RPMI8226 (cell line): ENCODE measurements at places on chromosomes 12 and 14.

GRCh38 chr12:100953217-100953616 lies 158.6 kb downstream of the ANO4 start:
- peak; percentile 32 for DNase-seq

DNA sequence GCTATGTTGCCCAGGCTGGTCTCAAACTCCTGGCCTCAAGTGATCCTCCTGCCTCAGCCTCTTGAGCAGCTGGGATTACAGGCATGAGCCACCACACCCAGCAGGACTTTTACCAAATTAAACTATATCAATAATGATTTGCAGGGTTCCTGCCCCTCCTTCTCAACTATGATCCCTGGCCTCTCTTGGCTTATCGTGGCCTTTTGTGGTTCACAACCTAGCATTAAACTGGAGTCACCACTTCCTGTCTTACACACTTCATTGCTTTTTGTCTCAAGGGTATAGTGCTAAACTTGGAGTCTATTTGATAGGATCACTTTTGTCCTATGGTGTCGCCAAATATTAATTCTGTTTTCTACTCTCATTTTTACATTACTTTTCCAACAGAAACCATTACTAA lies 64.5 kb downstream of the SEC23A start:
- no peak for DNase-seq

DNA sequence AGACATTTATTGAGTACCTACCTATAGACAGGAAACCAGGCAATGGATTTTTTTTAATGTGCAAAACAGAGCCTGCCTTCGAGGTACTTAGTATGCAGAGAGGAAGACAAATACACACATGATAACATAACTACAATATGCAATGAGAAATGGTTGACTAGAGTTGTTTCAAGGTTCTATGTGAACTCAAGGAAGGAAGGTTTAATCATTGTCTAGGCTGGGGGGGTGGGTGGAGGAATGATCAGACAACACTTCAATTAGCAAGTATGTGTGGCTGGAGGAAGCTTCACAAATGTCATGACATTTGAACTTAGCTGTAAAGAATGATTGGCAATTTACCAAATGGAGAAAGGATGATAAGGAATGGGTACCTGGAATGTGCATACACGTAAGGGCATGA lies 985.3 kb downstream of the FLRT2 start:
- DNase-seq = no peak

- no peak for DNase-seq
Observed at GRCh38 chr12:109710747-109711595, 2.7 kb upstream of the FAM222A start.

DNA sequence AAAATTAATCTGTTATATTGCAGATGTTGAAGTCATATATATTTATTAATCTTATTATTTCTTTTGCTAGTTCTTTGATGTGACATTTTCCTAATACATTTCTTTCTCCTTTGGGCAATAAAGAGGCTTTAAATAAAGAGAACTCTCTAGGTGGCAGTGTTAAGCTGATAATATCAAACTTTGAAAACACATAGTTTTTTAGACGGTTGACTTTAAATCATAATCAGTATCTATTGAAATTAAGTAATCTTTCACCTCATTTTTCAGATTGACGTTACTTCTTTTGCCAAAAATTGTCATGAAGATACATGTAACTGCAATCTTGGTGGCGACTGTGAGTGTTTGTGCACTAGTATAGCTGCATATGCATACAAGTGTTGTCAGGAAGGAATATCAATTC lies 130.8 kb upstream of the PTPRQ start:
- DNase-seq = no peak

DNA sequence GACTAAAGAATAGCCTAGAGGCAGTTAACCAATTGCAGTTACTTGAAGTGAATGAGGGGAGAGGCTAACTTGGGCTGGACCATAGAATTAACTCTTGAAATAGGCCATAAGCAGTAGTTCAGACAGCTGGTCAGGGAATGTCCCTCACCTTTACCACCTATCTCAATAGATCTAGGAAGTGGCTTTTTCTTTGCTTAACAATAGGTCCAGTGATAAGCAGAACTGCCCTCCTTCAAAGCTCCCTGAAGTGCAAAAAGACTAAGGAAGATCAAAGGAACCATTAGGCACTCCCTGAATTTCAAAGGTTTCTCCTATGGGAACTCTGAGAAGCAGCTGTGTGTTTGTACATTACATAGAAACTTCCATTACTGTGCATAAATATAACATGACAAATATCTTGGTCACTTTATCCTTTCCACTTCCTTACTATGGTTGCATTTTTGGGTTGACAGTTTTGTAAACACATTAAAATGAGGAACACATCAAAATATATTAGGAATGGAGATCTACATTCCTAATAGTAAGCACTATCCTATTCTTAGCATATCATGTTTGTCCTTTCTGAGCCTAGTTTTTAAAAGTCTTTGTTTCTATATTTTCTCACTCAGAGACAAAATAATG lies 7.2 kb upstream of the NAA30 start:
- no peak for DNase-seq

DNA sequence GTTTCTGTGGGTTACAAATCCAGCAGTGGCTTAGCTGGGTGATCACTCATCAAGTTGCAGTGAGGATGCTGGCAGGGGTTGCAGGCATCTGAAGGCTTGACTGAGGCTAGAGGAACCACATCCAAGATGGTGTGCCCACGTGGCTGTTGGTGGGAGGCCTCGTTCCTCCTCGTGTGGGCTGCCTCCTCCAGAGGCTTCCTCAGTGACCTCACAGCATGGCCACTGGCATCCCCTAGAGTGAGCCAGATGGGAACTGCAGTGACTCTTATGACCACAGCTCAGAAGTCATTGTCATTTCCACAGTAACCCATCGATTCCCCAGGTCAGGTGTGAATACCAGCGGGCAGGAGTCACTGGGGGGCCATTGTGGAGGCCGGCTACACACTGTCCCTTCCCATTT lies 17.8 kb downstream of the AACS start:
- DNase-seq = no peak

GRCh38 chr12:75087654-75088053 lies 122.0 kb downstream of the KCNC2 start:
- DNase-seq = no peak

GRCh38 chr14:61563880-61564617 lies 131.3 kb upstream of the HIF1A start:
- DNase-seq = no peak

GRCh38 chr12:124938587-124938986 lies 24.1 kb upstream of the UBC start:
- DNase-seq = peak; percentile 50

GRCh38 chr12:89571491-89572195 lies 45.8 kb upstream of the POC1B start:
- DNase-seq = no peak

- DNase-seq = peak; percentile 91
Observed at GRCh38 chr12:52217223-52217622, 15.8 kb upstream of the KRT7 start.

GRCh38 chr14:74867673-74868072 lies 8.3 kb downstream of the PROX2 start:
- no peak for DNase-seq

- DNase-seq = no peak
Observed at GRCh38 chr12:66002812-66003211, 127.7 kb downstream of the LLPH start.

DNA sequence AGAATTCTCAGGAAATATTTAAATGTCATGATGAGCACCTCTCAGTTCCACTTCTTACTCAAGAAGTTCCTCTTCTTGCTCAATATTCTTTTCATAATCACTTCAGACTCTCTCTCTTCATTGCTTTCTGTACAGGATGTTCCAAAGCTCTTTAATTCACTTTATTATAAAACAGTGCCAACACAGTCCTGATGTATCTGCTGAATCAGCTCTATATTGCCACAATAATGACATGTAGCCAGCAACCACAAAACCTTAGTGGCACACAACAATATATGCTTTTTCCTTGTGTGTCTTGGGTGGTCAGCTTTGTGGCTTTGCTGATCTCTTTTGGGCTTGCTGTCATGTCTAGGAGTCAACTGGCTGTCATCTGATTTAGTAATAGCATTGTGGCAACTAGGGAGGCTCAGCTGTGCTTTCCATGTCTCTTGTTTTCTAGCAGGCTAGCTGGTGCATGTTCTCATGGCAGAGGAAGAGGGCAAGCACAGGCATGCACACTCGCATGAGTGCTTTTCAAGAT lies 52.8 kb upstream of the SLC2A13 start:
- no peak for DNase-seq

DNA sequence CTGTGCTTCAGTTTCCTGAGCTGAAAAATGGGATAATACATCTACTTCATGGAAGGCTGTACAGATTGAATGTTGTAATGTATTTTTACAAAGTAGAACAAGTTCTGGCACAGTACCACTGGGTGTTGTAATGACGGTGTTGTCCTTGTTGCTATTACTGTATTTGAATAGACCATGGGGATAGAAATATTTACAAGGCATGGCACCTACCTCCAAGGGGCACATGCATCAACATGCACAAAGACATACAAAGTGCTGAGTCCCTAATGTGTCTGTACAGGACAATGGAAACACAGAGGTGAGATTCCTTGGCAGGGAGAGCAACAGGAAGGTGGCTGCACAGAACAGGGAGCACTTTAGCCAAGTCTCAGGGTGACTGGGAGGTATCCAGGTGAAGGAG lies 930.6 kb upstream of the TMEM132C start:
- DNase-seq = no peak

DNA sequence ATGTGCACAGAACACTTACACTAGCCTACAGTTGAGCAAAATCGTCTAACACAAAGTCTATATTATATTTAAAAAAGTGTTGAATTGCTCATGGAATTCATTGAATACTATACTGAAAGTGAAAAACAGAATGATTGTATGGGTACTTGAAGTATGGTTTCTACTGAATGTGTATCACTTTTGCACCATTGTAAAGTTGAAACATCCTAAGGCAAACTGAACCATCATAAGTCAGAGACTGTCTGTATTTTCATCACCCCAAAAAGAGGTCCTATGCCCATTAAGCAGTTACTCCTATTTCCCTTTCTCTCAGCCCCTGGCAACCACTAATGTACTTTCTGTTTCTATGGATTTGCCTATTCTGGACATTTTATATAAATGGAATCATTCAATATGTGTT lies 4.4 kb upstream of the AMIGO2 start:
- no peak for DNase-seq

DNA sequence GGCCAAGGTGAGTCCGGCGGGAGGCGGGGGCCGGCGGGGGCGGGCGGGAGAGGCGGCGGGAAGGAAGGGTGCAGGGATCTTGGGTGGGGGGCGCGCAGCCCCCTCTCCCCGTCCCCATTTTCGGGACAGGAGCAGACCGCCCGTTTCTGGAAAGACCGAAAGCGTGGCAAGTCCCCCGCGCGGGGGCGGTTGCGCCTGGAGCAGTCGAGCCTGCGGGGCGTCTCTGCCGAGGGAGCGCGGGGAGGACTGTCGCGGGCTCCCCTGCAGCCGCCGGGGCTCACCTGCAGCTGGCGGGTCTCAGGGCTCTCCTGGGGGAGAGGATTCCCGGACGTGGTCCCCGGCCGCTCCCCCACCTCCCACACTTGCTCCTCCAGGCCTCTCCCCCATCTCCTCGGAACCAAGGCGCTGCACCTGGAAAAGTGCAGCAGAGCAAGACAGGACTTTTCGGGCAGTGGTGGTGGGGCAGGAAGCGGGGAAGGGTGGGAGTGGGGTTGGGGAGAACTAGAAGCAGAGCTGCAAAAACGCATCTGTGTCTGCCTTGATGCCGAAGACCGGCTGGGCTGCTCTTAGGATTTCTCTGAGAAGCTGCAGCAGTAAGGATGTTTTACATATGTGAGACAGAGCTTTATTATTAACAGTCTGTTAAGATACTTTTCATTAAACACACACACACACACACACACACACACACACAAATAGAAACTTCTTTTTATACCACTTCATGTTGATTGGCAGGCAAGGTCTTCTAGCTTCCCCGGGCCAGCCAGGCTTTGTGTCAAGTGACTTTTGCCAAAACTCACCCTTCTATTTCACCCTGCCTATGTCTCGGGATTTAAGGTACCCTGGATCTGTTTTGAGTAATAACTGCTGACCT lies 677 bp downstream of the C12orf75 start:
- DNase-seq = peak; percentile 9

- DNase-seq = no peak
Observed at GRCh38 chr12:94513527-94513926, 53.9 kb upstream of the CEP83 start.

- no peak for DNase-seq
Observed at GRCh38 chr14:28762303-28762954, 4.2 kb upstream of the FOXG1 start.

- DNase-seq = no peak
Observed at GRCh38 chr14:87540339-87540738, 452.6 kb downstream of the GALC start.

DNA sequence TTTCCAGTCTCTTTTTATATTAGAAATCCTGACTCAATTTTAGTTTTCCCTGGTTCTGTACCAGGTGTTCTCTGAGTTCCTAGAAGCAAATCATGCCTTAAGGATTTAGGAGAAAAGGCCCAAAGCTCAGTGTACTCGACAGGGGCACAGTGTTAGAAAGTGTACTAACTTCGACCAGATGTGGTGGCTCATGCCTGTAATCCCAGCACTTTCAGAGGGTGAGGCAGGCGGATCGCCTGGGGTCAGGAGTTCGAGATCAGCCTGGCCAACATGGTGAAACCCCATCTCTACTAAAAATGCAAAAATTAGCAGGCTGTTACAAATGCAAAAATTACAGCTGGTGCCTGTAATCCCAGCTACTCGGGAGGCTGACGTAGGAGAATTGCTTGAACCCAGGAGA lies 12.0 kb downstream of the VEZT start:
- no peak for DNase-seq

DNA sequence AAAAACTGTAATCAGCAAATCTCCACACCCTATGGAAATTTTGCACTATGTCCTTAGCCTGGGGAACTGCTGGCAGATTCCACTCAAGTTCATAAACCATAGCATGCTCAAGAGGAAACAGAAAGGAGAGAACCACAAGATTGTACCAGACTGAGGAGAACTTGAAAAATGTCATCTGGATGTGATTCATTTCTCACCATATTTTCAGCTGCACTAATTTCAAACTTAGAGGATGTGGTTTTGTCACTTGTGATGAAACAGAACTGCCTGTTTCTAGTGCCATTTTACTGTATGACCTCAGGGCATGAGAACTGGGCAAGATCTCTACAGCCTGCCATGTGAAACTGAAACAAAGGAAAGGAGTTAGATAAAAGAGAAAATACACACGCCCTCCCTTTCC lies 1493.1 kb upstream of the FLRT2 start:
- DNase-seq = no peak

- no peak for DNase-seq
Observed at GRCh38 chr12:6866920-6867412, 365 bp upstream of the TPI1 start.

GRCh38 chr12:113418213-113418879 lies 3.8 kb upstream of the SDSL start:
- no peak for DNase-seq

DNA sequence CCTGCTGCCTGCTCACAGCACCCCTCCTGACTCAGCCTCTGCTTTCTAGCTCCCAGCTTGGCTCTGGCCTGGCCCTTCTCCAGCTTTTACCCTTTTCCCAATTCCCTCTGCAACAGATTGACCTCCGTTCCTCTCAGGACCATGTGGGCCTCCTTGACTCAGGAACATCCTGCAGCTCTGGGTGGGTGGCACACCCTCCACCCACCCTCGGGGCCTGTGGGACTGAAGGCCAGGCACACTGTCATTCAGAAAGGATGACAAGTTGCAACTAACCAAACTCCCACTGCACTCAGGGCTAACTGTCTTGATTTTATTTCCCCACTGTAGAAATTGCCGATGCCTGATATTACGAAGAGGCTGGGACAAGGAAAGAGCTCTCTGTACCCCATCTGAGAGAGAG lies 59.4 kb downstream of the HELB start:
- no peak for DNase-seq

GRCh38 chr14:56002876-56003625 lies 115.2 kb upstream of the PELI2 start:
- DNase-seq = peak; percentile 23
